Stomach (tissue), 19 donors: ENCODE measurements at places on chromosomes 3 and 15.

DNA sequence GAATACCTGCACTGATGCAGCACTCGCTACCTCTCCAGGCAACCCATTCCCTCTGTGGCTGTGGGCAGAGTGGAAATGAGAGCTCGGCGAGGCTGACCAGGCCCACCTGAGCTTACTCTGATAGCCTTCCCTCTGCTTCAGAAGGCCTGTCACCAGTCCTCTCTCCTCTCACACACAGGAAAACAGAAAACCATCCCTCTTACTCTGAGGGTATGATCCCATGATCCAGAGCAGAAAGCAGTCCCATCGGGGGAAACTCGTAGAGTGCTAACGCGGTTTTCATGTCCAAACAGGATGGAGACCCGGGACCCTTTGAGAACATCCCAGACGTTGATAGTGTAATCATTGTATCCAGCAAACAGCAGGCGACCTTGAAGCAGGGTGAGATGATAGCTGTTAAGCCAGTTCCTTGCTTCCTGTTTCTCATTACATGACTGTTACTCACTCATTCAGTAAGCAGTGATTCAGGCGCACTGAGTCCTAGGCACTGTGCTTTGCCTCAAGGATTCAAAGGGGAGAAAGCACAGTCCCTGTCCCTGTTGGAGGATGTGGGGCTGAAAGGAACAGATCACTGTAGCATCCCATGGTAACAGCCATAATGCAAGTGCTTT is 11.8 kb upstream of the BCL2L10 start:
- no peak for DNase-seq

DNA sequence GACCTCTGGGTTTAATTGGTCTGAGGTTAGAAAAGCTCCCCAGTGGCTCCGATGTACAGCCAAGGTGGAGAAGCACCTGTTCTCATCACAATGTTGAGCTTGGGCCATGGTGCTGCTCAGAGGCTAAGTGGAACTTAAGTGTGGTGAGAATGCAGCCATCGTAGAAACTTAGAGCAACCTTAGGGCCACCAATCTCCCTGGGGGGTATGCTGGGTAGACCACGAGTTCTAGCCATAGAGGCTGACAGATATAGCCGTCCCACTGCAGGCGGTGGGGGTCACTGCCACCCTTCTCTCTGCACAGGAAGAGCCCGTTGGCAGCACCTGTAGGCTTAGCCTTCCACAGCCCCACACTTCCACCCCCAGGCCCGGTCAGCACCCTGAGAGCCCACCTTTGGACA is 38.0 kb downstream of the MGLL start:
- no peak for DNase-seq

- no peak for DNase-seq
Observed at GRCh38 chr3:43870120-43870519, 179.4 kb downstream of the ABHD5 start.

- DNase-seq = no peak
Observed at GRCh38 chr3:177929310-177929709, 606.9 kb upstream of the KCNMB2 start.

- DNase-seq = peak; percentile 47
Observed at GRCh38 chr15:57626713-57627440, 35.2 kb downstream of the MYZAP start.

DNA sequence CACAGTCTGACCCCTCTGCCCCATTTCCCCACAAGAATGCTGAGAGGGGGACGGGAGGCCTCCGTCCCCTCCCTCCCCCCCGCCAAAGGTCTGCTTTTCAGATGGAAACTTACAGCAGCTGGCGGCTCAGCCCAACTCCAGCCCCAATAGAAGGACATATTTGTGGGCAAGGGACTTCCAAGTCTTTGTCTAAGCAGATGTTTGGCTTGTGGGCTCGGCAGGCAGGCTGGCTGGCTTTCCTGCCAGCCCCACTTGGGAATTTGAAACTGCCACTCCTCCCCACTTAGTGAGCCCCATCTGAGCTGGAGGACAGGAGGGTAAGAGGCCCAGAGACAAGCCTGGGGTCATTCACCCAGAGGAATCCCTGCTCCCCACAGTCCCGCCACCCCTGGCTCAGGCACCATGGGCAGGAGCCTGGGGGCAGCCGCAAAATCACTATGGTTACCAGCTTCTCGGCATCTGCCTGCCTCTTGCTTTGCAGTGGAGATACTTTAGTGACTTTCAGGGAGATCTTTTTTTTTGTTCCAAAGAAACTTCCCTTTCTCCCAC is 53.6 kb downstream of the LMCD1 start:
- DNase-seq = no peak

GRCh38 chr15:54298396-54298795 is 320.2 kb downstream of the UNC13C start:
- DNase-seq = no peak

- DNase-seq = no peak
Observed at GRCh38 chr3:165159760-165160421, 36.3 kb downstream of the SLITRK3 start.

GRCh38 chr3:2655229-2655701 is 454.9 kb downstream of the IL5RA start:
- DNase-seq = no peak

DNA sequence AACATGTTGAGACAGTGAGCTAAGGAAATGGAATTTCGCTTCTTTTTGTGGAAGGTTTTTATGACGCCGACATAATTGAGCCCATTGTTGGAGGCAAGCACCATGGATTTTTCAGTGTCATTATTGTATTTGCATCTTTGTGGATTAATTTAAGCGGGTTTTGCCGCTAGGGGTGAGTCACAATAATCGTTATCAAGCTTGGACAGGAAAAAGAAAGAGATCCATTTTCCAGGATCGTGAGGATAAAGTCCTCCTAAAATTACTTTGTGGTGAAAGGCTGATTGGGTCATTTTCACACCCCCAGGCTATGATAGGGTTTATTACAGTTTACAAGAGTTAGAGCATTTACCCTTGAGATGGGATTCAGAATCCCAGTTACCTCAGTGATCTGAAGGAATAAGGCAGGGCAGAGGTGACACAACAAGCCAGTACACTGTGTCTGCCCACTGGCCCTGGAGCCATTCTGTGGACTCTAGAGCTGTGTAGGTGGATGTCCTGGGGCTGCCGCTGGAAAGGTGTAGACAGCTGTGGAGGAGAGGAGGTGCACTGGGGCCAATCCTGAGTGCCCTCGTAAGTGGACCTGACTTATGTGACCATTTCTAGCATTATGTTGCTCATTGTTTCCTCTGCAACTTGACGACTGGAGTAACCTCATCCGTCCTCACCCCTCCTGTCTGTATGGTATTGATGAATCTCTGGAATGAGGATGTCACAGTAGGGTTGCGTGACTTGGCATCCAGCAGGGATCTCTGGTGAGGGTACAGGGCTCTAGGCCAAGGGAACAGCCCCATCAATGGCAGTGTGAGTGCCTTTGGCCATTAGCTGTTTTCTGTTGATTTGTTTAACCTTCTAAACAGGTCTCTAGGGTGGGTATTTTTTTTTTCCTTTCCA is 370.1 kb downstream of the LRTM1 start:
- DNase-seq = no peak

DNA sequence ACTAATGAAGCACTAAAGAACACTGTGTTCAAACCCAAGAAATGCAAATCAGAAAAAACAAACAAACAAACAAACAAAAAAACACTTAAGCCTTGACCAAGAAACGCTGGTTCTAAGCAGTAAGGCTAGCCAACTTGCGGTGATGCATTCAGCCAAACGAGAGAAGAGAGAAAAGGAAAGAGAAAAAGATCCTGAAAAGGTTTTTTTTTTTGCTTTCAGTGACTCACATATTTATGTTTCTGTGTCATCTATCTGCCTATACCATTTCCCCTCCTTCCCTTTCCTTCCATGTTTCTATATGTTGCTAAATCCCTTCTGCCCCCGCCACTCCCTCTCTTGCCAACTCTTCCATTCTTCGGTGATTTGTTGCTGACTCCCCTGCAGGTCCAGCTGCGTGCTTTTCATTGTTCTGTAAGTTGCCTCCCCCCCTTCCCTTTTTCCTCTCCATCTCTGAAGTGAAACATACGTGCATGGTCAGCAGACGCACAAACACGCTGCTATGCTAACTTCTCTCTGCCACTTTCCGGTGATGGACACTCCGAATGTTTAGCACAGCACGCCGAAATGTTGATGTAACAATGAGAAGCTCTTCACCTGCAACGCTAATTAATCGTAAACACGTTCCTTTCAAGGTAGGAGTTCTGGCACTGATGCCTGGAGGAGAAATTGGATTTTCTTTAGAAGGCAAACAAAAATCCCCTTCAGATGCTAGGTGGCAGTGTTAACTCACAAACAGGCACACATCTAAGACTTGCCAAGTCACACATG is 154.4 kb downstream of the TUSC7 start:
- peak; percentile 83 for DNase-seq

DNA sequence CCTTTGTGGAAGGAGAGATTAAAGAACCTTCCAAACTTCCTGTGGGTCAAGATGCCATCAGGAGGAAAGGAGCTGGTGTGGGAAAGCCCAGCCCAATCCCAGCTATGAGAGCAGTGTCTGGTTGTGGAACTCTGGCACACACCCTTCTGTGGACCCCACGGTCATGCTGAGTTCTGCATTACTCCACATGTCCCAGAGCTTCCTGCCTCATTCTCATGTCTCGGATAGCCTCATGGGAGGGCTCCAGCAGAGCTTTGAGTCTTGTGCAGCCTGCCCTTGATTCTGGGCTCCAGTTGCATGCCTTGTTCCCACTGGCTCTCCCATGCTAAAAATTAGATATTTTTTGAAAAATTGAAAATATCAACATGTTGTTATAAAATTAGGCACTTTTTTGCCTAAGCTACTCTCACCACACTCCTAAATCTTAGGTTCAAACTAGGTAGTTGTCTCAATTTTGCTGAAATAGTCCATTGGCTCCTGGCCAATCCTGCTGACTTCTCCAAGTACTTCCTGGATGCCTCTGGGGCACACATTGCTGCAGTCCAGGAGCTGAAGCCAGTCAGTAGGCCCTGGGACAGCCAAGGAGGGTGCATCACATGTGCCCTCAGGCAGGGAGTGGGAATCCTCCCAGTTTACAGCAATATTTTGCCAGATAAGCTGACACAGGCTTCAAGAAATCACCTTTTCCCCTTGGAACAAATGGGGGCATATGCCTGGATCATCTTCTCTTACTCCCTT is 144.3 kb downstream of the EEFSEC start:
- DNase-seq = peak; percentile 48

DNA sequence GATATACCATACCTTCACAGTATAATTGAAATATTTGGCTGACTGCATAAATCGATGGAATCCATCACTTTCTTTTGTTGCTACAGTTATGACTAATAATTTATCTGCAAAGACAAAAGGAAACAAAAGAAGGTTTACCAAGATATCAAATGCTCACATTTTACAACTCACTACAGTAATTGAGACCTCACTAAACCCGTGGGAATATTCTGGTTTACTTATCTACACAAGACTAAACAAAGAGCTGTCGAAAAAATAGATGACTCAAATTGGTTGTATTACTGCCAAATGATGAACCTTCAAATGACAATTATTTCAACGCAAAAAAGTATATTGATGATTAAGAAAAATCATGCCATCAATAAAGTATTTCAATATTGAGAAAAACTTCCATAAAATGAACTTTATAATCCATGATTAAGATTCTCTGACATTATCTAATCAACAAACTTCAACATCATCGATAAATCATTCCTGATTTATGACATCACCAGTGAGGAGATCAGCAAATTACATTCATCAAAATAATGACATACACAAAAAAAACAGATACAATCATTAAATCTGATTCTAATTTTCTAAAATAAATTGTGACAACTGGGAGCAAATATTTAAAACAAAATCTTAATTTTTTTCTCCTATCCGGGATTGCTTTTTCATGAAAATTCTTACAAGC is 36.7 kb downstream of the PLOD2 start:
- no peak for DNase-seq

GRCh38 chr15:59170295-59171066 is 36.2 kb upstream of the LDHAL6B start:
- DNase-seq = peak; percentile 91

- DNase-seq = no peak
Observed at GRCh38 chr3:22569570-22569969, 633.6 kb upstream of the UBE2E2 start.

- no peak for DNase-seq
Observed at GRCh38 chr15:25766417-25766816, 96.7 kb downstream of the ATP10A start.

DNA sequence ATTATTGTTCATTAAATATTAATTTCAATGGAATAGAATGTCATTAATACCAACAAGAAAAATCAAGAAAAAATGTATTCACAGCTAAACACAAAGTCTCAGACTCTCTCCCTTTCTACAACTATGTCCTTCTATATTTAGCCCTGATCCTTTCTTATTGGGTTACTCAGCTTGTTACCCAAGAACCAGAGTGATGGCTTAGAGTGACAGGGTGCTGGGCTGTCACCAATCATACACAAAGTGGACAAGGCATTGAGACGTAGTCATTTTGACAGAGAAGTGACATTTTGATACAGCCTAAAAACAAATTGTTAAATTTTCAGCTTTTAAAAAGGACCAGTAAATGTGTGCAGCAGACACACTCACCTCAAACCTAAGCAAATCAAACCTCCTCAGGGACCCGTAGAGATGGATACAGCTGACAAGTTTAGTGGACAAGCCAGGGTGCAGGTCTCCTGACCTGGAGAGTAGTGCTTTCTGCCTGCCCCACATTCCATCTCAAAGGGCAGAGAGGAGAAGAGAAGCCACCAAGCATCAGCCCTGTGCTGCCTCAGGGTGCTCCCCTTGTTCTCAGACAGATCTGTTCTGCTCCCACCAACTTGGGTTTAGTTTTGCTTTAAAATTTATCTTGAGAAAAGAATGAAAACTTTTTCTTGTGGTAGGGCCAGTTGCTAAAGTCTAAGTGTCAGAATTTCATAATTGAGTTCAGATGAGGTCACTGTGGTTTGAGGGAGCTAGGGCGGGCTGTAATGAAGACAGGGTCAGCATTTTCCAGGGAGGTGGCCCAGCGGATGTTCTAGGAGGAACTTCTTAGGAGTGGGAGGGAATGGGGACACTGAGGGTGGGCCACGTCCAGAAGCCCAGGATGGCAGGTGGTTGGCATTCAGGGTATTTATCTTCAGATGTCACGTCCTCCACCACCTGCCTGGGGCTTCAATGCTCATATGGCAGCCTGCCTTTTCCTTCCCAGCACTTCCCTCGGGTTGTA is 136.5 kb upstream of the TBL1XR1 start:
- no peak for DNase-seq

DNA sequence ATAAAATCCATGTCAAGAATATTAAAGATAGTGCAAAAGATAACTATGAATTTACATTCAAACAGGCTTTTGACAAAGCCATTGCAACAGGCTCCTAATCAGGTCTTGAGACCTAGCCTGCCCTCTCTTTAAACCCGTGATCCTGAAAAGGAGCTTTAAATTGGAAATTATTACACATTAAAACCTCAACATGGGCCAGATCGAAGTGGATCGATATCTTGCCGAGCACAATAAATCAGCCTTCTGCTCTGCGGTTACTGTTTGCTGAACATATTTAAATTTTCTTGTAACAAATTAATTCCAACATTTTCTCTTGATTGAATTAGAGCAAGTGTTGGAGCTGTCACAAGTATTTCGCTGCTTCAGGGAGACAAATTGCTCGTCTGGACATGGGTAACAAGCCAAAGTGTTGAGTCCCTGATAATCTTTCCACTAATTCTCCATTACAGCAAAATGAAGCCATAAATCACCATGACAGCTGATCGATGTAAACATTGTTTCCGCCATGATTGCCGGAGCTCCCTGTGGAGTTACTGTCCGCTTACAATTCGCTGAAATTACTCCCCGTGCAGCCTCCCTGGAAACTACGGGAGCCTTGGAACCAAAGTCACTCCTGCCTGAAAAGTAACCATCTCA is 47.6 kb downstream of the SHOX2 start:
- DNase-seq = no peak
